Islet precursor cell (in vitro differentiated cells): ENCODE measurements at places on chromosomes 2 and 18.
A peak's percentile ranks its signal among the peaks of the same experiment; 100 is the strongest.

DNA sequence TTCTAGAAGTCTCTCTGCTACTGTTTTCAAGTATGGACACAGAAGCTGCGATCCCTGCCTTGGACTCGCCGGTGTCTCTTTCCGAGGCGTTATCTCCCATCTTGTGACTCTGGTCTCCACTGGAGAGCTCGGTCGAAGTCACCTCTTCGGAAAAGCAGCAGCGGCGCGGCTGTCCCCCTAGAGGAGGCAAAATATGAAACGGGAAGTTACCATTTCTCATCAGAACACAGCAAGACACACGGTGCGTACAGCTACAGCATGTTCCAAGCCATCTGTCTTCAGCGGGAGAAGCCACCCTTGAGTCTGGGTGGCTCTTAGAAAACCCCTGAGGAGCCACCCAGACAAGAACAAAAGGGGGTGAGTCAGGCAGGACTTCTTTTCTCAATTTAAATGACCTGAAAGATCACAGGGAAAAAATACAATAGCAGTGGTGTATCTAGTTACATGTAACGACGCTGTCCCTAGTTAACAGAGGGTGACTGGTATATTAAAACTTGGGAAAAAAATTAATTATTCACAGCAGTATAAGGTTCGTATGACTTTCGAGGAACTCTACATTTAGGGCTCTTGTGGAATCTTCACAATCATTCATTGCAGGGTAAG, 114.8 kb downstream of the ZNF516 start:
- no peak for DNase-seq

- DNase-seq, result no peak
Observed at GRCh38 chr2:110853516-110853915, 121.1 kb downstream of the ACOXL start.

GRCh38 chr18:35938158-35938557, 34.3 kb upstream of the RMP24 start:
- no peak for DNase-seq

- DNase-seq, result no peak
Observed at GRCh38 chr18:60847517-60847916, 474.9 kb upstream of the MC4R start.

DNA sequence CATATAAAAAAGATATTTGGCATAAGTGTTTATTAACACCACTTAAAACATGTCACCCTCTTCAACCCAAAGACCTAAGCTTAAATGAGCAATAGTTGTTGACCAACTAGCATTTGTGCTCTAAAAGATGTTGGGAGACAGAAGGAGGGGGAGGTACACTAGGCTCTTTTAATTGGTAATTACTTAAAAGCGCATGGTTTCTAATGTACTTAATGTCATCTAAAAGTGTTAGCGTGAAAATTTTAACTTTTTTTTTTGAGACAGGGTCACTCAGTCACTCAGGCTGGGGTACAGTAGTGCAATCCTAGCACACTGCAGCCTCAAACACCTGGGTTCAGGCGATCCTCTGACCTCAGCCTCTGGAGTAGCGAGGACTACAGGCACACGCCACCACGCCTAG, 5.5 kb downstream of the WDSUB1 start:
- no peak for DNase-seq

DNA sequence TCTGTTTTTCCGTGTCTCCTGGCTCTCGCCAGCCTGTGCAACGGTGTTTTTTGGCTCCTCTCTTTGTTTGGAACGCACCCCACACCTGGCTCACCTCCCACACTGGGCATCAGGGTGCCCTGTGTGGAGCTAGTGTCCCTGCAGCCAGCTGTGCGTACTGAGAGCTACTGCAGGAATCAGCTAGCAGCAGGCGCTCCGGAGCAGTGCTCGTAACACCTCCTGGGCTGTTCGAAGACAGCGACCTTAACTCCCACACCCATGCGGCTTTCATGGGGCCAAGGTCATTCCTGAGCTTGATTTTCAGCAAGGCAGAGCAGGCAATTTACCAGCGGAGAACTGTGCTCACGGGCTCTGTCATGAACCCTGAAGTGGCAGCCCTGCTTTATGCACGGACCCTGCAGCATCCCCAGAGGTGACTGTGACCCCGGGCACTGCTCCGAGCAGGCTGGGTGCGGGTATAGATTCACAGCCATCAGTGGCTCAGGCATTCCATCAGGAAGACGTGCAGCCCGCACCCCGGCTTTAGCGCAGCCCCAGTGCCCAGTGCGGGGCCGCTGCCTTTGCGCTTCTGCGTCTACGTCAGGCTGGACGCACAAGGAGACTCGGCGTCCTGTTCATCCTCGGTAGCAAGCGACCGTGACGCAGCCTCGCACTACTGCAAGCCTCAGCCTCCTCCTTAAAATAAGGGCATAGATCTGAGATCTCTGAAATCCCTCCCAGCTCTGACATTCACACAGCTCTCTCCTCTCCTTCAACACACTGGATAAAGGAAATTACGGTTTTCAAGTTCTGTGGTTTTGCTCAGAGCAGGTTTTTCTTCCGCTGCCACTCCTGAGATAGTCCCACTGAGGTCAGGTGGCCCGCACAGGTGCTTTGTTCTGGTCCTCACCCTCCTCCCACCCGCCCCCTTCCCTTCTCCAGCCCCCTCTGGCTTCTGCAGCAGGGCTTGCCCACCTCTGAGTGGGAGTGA, 58.2 kb downstream of the ADI1 start:
- DNase-seq, result peak; percentile 43

DNA sequence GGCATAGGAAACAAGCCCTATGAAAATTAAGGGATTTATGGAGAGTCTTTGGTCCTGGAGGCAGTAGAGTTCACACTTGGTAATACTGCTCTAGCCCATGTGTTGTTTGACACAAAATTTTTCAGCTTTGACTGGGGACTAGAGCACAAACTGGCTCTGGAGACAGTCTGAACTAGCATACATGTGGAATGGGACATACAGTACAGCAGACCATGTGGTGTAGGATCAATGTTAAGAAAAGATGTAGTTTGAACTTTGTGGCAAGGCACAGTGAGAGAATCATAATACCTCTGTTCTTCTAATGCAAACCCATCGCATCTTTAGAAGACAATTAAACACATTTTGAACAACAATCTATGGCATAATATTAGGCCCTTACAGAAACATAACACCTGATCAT, 521.5 kb upstream of the DDX18 start:
- DNase-seq, result no peak

GRCh38 chr2:219429958-219430606, 4.6 kb upstream of the SPEG start:
- DNase-seq, result no peak

DNA sequence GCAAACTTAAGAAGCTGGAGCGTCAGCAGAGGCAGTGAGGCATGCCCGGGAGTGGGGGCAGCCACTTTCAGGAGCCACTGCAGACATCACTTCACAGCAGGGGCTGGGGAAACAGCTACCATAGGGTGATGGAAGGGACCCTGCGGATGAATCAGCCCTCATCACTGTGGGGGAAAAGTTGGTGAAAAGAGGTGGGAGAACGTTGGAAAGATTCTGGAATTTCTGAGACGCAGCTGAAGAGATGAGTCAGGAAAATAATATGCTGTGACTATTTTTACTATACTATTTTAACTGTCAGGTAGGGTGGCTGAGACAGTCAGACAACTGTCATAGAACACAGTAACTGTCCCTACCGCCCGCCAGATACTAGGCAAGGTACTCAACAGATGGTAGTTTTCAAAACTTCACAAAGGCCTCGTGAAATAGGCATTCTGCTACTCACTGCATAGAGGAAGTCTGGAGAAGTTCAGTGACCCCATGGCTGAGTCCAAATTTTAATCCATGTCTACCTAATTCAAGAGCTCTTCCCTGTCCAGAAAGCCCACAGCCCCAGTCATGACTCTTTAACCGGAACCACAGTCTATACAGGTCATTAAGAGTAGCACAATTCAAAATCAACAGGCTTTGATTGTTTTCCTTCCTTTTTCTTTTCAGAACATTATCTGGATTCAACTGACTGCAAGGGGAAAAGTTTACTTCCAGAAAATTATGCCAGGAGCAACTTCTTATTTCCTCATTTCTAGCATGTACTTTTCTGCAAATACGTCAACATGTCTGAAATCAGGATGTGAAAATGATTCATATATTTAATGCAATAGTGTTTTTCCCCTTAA, 39.3 kb upstream of the EPB41L3 start:
- DNase-seq, result peak; percentile 85

DNA sequence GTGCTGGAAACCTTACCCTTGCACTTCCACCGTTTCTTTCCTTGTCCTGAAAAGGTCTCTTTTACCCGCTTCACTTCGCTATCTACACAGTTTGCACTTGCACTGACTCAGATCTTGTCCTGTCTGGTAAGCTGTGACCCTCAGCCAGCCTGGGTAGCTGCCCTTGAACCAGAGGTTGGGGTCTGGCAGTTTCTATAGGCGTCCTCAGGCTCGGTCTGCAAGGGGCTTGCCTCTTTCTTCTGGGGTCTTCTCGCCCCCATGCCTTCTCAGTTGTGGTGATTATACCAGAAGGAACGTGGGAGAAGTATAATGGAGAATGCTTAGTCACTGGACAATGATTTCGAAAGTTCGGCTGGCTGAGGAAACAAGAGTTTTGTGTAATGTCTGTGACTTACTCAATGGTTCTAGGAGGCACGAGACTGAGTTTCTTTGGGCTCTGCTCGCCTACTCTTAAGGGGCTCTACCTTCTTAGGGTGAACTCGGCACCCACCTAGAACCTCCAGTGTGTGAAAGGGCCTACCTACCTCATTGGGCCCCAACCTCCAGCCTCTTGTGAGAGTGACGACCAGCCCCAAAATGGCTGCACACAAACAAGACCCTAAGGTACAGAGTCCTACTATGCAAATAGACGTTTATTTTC, 6.9 kb upstream of the STAT1 start:
- no peak for DNase-seq

DNA sequence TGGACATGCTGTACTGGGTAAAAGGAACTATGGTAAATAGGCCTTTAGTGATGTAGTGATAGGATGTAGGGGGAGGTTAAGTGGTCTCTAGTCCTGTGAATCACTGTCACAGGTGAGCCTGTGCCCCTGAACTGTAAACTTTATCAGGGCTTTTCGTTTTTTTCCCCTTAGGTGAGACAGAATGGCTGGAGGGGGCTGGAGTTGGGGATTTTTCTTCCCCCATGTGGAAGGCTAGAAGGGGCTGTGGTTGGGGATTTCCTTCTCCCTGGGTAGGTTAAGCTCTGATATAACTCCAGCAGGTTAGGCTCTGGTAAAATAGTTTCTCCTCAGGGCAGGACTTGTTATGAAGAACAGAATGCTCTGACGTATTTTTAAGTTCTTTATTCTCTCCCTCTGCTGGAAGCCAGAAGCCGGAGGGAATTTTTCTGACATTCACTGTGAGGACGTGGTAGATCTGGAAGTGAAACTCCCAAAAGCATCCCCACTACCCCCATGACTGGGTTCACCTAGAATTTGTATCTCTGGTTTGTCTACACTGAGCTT, 28.5 kb downstream of the PIKFYVE start:
- DNase-seq, result no peak

DNA sequence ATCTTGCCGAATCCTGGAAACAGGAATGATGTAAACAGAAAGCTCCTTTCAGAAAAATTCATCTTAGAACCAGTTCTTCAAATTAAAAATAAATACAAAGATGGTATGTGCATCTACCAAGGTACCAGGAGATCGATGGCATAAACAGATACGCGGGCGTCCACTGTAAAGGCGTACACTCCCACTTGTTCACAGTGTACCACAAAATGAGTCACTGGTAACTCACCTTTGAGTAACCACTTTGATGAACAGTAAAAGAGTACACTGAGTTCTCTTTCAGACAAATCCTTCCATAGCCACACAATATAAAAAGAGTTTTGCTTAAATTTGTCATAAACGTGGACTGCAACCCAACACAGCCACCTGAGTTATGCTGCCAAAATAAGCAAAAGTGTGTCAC, 128.3 kb downstream of the DNER start:
- no peak for DNase-seq

DNA sequence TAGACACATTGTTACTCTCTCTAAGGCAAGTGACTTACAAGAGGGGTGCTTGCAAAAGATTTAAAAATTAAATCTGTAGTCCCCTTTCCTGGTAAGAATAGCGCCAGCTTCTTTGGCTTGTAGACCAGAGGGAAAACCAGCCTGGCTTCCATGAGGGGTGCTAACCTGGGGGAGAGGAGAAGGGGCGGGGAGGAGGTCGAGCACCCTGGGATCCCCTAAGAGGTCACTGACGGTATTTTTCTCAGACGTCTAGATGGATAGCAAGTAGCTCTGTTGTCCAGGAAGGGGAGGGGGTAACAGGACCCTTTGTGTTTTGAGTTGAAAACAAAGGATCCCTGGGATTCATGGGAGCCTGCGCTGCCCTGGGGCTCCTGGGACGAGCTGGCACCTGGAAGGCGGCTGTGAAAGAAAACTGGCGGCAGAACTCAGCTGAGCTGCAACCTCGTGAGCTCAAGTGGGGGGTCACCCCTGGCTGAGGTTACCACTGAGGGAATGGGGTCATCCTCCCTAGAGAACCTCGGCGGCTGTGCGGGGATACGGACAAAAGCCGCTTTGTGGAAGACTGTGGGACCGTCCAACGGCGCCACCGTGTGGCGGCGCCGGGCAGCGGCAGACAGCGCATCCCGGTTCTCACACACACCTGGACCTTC, 37.8 kb upstream of the MRPL19 start:
- DNase-seq, result peak; percentile 86

- peak; percentile 92 for DNase-seq
Observed at GRCh38 chr2:88187038-88187676, 17.0 kb downstream of the THNSL2 start.
